Mesenteric fat pad (tissue), 1 donor: ENCODE measurements at places on chromosomes 1 and 21.

GRCh38 chr1:112704391-112704933, 2.5 kb downstream of the RHOC start:
- DNase-seq = no peak

- DNase-seq = no peak
Observed at GRCh38 chr1:23627069-23627735, 64.4 kb upstream of the RPL11 start.

GRCh38 chr1:154657556-154657955, 49.6 kb upstream of the ADAR start:
- no peak for DNase-seq

DNA sequence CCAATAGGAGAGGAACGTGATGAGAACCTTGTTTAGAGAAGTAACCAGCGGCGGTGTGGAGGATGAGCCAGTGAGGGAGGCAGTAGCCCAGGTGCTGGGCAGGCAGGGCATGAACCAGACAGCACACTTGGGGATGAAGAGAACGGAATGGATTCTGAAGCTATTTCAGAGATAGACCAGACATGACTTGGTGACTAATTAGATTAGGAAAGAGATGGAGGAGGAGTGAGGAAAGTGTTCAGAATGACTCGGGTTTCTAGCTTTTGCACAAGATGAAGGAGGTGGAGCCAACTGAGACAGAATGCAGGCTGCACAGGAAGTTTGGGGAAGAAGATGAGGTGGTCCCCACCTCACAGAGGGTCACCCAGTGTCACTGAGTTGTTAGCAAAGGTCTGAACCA, 5.1 kb downstream of the PEF1 start:
- no peak for DNase-seq

- DNase-seq = no peak
Observed at GRCh38 chr1:225881081-225881958, 860 bp downstream of the TMEM63A start.

GRCh38 chr1:151825751-151826660, 5.6 kb downstream of the RORC start:
- DNase-seq = no peak

DNA sequence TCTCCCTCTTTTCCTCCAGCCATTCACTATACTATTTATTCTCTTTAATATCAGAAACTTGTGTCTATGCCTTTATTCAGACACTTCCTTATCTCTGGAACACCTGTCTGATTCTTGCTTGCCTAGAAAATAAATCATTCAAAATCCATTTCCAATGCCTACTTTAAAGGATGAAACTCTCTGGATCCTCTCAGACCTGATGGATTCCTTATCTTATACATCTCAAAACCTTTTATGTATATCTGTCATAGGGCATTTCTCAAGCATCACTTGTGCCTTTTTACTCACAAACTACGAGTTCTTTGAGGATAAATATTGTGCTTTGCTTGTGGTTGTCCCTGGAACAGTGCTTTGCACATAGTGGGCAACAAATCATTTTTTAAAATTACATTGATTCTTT, 3.8 kb upstream of the ATP6V1G3 start:
- DNase-seq = no peak

- no peak for DNase-seq
Observed at GRCh38 chr1:88741413-88741812, 57.3 kb downstream of the PKN2 start.
